ENCODE measurements at places on chromosomes 1 and 21.

DNA sequence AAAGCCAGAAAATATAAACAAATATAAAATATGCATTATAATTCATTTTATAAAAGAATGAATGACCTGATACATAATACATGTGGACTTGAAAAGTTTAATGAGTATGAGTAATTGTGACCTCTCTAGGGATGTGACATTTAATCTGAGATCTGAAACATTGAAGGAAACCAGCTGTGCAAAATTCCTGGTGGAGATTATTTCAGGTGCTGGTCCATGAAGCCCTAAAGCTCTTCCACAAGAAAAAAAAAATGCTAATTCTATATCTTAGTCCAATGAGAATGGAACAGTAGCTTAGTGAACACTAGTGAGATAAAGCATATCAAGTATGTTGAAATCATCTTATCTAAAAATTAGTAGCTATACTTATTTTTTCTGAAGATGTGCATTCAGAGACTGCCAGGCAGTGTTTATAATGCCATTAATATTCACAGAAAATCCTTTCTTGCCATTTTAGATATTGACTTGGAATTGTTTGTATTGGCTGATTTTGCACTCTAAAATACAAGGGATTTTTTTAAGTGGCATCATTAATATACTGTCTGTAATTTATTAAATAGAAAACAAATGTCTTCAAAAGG, 1485.9 kb downstream of the PLA2G4A start:
- DNase-seq = no peak

GRCh38 chr1:79695138-79695537, 688.6 kb upstream of the ADGRL4 start:
- DNase-seq = no peak

DNA sequence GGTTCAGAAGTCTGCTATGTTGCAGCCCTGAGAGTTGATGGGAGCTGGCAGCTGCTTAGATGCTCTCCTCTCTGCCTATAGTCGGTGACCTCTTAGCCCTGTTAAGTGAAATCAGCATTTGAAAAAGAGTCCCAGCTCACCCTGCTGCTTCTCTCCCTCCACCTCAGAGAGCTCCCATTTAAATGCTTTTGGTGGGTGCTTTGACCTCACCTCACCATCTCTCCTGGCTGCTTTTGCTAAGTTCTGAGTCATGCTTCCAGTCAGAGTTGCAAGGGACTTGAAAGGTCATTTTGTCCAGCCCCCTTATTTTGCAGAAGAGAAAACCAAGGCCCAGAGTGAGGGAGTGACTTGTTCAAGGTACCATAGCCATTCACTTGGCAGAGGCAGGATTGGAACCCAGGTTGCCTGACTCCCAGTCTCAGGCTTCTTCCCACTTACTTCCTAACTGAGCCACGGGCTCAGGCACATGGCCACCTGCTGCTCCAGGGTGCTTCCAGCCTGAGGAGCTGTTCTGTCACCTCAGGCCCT, 3.3 kb downstream of the MAPKAPK2 start:
- no peak for DNase-seq

- DNase-seq = no peak
These were observed 4.4 kb downstream of the HPCA start for GRCh38 chr1:32890516-32891240.

GRCh38 chr1:220692436-220693228, 2.5 kb downstream of the C1orf115 start:
- DNase-seq = no peak

All from Caco-2 (cell line).